Esophagus muscularis mucosa (tissue), 4 donors: ENCODE measurements at places on chromosomes 2 and 18. TPM values are rescaled to one million over a fixed set of nuclear protein-coding genes. Genes with fewer than 3 reads are reported as not detected.

- H3K4me1 ChIP-seq: no peaks in the 10 kb centered on the region
- H3K27ac ChIP-seq: no peak overlapping the region
These were observed 79.7 kb downstream of the PRKCE start for GRCh38 chr2:45731141-45731540.

DNA sequence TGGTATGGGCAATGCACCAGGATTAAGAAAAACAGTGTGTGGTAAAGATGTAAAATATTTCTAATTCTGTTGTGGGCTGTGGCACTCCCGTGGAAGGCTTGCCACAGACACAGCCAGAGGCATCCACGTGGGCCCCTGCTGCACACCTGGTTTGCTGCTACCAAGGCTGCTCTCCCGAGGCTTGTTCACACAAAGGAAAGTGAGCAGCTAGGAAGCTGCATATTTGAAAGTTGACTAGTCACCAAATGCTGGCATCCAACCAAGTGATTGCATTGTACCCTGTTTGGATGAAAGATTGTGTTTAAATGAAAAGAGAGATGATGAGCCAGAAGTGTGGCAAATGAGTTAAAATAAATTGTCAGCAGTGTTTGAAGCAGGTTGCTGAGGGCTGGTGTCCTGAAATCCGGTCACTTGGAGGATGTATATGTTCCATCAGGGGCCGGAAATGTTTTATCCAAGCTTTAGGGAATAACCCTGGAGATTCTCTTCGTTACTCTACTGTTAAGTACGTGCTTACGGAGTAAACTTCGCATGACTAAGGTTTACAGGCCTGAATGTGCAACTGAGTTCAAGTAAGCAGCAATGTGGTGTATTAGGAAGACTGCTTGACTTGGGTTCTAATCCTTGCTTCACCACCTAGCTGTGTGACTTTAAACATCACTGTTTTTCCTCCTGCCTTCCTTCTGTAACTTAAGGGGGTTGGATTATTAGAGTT lies 86.1 kb downstream of the MSH2 start:
- DNase-seq: no peak
- no peak overlapping the region for H3K4me3 ChIP-seq
- H3K4me1 ChIP-seq: peaks cover 10% of the 10 kb centered on the region
- no peaks in the 10 kb centered on the region for H3K27me3 ChIP-seq

DNA sequence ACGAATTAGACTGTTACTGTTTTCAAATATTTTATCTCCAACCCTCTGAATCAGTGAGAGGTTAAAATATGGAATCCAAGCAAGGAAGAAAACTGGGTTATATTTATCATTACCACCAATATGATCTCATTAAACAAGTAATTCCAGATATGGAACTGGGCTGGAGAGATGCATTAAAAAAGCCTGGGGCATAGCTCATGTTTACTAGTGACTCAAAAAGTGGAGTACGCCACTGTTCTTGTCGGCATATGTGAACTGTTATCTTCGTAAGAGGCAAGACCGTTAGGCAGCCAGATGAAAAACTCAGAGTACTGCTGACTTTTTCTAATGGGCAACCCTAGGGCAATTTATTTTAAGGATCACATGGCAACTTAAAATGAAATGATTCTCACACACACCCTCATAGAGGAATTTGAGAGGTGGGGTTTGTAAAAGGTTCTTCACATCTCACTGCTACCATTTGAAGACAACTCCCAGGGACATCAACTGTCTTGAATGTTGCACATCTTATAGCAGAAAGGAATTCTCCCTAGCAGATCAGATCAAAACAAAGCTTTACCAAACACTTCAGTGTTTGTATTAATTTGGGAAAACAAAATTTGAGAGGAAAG lies 105.2 kb upstream of the TFCP2L1 start:
- peaks cover 60% of the 10 kb centered on the region for H3K36me3 ChIP-seq
- H3K27ac ChIP-seq: no peak overlapping the region
- DNase-seq: no peak
- H3K27me3 ChIP-seq: no peaks in the 10 kb centered on the region
- no peak overlapping the region for H3K4me3 ChIP-seq

DNA sequence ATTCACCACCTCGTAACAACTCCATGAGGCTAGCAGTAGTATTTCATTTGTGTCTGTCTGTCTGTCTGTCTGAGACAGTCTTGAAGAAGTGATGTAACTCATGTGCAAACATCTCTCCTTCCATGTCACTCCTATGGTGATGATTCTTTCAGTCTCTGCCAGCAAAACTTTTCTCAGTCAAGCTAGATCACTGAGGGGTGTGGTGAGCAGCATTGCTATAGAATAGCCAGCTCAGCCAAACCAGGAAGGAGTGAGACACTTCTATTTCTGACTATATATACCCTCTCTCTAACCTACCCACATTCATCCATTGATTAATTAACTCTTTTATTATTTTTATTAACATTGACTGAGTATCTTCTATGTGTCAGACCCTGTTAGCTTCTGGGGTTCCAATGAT lies 1095.1 kb upstream of the GYPC start:
- no peaks in the 10 kb centered on the region for H3K36me3 ChIP-seq
- no peak overlapping the region for H3K27ac ChIP-seq
- H3K4me1 ChIP-seq: no peaks in the 10 kb centered on the region
- DNase-seq: no peak

Gene UGT1A3
- total RNA-seq: not detected

DNA sequence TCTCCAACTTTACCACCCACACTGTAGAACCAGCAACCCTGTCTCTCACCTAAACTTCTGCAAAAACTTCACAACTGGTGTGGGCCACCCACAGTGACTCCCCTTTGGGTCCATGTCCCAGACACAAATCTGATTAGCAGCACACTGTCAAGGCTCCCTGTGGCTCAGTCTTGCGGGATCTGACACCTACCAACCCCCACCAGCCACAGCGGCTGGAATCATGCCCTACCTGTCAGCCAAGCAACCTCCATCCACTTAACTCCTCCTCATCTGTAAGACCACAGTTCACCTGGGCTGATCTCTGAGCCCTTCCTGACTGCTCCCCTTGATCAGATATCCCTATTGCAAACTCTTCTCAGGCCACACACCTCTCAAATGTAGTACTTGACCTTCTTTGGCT lies 14.6 kb downstream of the TCF4 start:
- H3K27me3 ChIP-seq: no peaks in the 10 kb centered on the region
- H3K4me1 ChIP-seq: no peaks in the 10 kb centered on the region
- DNase-seq: no peak

Gene PSMA8
- not detected for total RNA-seq

DNA sequence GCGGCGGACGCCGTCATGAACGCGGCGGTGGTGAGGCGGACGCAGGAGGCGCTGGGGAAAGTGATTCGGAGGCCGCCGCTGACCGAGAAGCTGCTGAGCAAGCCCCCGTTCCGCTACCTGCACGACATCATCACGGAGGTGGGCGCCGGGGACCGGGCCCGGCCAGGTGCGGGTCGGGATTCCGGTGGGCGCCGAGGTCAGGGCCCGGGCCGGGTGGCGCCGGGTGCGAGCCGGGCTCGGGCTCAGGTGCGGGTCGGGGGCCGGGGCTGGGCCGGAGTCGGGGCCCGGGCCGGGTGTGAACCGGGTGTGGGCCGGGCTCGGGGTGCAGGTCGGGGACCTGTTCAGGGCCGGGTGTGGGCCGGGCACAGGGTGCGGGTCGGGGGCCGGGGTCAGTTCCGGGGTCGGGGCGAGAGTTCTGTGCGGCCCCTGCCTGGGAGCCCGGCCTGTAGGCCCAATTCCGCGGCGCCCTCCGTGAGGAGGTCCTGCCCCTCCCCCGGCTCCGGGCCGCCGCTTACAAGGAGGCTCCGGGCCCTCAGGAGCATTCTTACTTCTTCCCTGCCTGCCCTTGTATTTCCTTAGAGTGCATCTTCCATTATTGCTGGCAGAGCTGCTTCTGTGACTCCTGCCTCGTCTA lies 447 bp downstream of the TRAF3IP1 start:
- peak overlapping the region; percentile 81 for H3K27ac ChIP-seq
- peak overlapping the region; percentile 87 for H3K4me3 ChIP-seq
- DNase-seq: no peak
- H3K36me3 ChIP-seq: no peaks in the 10 kb centered on the region

Gene MARCHF4
- not detected for total RNA-seq

Gene ANKRD30B
- not detected for total RNA-seq

Gene FBXO36
- total RNA-seq: 2.5 TPM

DNA sequence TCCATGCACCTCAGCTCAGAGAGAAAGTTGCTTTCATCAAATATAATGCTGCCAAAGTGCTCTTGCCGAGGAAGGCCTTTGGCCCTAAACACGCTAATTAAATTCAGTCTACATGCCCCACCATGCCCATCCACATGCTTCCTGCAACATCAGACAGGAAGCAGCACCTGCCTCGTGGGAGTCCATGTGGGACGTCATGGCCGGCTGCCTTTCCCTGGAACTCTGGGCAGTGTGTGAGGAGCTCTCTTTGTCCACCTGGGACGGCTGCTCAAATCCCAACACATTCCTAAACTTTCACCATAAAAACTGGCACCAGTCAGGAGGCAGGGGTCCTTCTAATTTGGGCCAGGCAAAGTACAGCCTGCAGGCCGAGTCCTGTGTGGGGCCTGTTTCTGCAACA lies 23.1 kb downstream of the FAM178B start:
- no peaks in the 10 kb centered on the region for H3K36me3 ChIP-seq
- no peak for DNase-seq
- no peak overlapping the region for H3K4me3 ChIP-seq
- peaks cover 6% of the 10 kb centered on the region for H3K4me1 ChIP-seq
- H3K27me3 ChIP-seq: no peaks in the 10 kb centered on the region

DNA sequence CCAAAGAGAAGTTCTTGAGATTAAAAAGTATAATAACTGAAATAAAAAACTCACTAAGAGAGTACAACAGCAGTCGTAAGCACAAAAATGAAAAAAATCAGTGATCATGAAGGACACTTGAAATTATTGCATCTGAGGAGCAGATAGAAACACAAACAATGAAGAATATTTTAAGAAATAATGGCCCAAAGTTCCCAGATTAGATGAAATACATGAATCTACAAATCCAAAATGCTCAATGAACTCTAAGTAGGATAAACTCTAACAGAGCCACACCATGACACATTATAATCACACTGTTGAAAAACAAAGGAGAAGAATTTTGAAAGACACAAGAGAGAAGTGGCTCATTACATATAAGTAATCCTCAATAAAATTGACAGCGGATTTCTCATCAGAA lies 31.9 kb upstream of the EMILIN2 start:
- H3K4me3 ChIP-seq: no peak overlapping the region
- H3K4me1 ChIP-seq: no peaks in the 10 kb centered on the region
- DNase-seq: no peak
- H3K36me3 ChIP-seq: no peaks in the 10 kb centered on the region
- H3K27me3 ChIP-seq: no peaks in the 10 kb centered on the region

Gene FZD7
- total RNA-seq: 51.5 TPM

Gene INPP5D
- 12.5 TPM for total RNA-seq

Gene PJVK
- 2.4 TPM for total RNA-seq

Gene TMEM198
- 4.7 TPM for total RNA-seq

Gene POTEI
- not detected for total RNA-seq

Gene IL1R1
- total RNA-seq: 55.6 TPM
